ENCODE measurements at places on chromosomes 1 and 21.

GRCh38 chr21:35120631-35121180, 71.6 kb upstream of the RUNX1 start:
- no peak for DNase-seq

DNA sequence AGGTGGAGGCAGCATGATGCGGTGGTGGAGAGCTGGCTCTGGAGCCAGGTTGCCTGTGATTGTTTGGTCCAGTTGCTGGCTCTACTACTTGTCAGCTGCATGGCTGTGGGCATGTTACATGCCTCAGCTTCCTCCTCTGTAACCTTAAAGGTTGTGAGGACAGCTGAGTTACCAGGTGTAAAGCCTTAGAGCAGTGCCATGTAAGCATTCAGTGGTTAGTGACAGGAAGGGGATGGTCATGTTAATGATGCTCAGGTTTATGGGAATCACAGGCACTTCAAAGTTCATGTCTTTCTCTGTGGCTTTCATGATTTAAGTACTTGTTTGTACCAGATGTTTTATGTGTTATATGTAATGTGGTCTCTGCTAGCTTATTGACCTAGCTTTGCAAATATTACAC, 32.6 kb downstream of the PTGFRN start:
- no peak for DNase-seq

DNA sequence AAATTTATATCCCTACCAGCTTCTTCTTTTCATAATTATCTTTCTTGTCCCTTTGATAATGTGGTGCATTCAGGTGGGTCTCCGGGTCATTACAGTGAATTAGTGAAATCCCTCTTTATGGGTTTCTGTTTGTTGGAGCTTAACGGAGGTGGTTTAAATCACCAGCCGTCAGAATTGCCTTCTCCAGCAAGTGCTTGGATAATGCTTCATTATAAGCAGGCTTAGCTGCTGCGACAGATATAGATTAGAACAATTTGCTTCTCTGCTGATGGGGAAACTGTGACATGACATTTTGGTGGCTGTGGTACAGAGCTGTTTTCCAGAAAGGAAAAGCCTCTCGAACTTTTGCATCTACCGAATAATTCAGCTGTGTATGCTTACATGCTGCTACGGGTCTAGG, 56.9 kb downstream of the KAZN start:
- DNase-seq = no peak

DNA sequence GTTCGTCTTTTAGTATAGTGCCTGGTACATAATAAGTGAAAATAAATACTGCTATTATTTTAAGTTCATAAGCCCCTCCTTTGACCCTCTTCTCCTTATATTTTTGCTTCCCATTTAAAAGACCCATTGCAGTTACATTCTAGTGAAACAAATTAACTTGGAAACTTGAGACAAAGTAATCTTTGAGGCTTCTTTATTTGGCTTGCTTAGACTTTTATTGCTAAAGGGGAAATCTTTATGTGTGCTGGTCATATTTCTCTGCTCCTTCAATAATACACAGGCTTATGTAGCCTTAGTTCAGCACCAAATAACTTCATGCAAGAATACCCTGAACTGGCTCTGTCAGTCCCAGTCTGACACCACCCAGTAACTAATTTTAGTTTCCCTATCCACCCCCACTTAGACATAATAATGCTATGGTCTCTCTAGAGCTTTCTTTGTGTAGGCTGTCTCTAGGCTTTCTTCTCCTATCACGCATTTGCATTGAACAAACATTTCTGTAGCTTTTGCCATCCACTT, 257.8 kb downstream of the OMA1 start:
- no peak for DNase-seq

- DNase-seq = no peak
Observed at GRCh38 chr1:54989473-54989872, 9.0 kb downstream of the TMEM61 start.

GRCh38 chr1:6099787-6100765, 54.4 kb downstream of the KCNAB2 start:
- DNase-seq = no peak

DNA sequence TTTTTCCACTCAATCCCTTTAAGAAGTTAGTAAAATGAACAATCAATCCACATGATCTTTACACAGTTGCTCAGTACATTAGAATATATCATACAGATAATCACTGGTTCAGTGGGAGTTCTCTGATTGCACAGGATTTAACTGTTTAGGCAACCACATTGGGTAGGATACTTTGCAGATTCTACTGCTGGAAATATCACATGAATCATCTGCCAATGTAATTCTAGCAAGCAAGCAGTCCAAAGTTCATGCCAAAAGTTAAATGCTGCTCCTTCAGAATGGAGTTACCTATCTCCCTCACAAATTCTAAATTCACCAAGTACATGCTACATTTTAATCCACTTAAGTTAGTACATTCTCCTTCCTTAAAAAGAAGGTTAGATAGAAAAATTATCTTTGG, 52.4 kb downstream of the NEGR1 start:
- DNase-seq = no peak

- no peak for DNase-seq
Observed at GRCh38 chr1:172360985-172361384, 59.5 kb upstream of the C1orf105 start.

- no peak for DNase-seq
Observed at GRCh38 chr1:188427642-188428041, 1598.9 kb downstream of the PLA2G4A start.

- DNase-seq = no peak
Observed at GRCh38 chr21:29403922-29404538, 105.3 kb downstream of the BACH1 start.

DNA sequence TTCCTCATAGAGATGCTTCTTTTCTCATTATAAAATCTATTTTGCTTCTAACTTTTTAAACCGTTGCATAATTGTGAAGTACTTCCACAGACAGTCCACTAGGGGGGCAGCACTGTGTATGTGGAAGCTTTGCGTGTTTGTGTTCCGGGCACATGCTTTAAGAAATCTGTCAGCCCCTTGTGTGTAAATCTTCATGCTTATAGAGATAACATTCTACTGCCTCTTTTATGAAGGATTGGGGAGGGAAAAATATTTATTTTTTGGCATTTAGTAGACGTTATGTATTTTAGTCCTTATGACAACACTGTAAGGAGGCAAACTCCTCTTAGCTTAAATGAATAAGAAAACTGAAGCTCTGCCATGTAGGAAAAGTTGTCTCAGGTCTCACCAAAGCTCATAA, 157.3 kb upstream of the PTGFR start:
- DNase-seq = no peak

DNA sequence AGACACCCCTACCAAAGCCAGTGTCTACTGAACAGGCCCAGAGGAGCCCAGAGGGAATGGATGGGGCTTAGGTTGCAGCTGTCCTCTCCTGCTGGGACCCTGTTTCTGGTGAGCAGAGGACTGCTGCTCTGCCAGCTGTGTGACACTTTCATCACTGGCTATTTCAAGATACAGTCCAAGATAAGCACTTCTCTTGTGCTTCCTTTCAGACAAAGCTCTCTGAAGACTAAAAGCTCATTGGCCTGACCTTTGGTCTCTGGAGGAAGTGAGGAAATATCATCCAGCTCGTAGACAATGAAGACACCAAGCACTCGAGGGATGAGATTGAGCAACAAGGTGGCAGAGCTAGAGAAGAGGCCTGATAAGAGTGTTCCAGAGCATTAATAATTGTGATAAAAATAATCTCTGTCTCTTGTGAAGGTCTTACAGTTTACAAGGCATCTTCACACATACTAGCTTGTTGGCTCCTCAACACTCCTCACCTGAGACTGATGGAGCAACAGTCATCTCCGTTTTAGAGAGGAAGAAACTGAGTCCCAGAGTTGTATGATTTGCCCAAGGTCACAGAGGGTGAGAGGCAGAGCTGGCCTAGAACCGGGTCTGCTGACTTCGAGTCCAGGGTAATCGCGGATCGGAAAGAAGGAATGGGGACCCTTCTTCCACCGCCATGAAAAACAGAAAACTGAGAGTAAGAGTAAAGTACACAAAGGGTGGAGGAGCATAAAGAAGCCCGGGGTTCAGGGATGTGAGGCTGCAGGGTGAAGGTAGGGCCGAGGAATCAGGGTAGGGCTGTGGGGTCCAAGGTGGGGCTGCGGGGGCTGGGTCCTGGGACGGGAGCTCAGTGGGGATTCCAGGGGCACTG, 666 bp downstream of the PAFAH2 start:
- DNase-seq = no peak

DNA sequence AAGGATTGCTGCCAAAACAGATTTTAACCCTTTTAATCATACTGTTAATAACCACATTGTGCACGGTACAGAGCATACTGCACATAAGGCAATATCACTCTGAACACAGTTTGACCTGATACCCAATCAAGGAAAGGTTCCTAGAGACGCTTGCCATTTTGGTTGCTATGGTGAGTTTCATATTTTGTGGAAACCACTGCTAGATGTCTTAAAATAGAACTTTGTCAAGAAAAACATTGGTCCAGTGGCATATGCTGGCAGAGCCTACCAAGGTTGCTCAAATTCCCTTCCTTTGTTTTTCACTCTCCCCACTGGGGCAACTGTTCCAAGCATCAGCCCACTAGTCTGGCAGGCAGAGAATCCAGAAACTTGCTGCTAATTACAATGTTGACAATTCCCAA, 114.8 kb upstream of the DPYD start:
- no peak for DNase-seq

DNA sequence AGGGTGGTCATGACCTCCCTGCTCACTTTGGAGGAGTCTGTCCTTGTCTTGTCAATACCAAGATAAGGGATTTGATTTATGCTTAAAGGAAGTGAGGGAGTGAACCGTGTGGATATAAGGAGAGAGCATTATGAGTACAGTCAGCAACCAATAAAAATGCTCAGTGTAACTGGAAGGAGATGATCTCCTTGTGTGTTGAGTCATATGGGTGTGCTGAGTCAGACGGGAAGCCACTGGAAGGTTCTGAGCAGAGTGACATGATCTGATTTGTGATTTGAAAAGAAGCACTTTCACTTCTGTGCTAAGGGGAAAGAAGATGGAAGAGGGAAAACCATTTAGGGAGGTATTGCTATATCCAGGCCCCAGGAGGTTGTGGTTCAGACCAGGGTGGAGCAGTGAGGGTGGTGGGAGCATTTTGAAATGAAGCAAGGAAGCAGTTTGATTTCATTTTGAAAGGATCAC, 2.5 kb upstream of the BCL10 start:
- peak; percentile 10 for DNase-seq

GRCh38 chr21:28144653-28145052, 848.0 kb downstream of the LTN1 start:
- no peak for DNase-seq

GRCh38 chr1:166888373-166889111, 12.5 kb upstream of the TADA1 start:
- no peak for DNase-seq

DNA sequence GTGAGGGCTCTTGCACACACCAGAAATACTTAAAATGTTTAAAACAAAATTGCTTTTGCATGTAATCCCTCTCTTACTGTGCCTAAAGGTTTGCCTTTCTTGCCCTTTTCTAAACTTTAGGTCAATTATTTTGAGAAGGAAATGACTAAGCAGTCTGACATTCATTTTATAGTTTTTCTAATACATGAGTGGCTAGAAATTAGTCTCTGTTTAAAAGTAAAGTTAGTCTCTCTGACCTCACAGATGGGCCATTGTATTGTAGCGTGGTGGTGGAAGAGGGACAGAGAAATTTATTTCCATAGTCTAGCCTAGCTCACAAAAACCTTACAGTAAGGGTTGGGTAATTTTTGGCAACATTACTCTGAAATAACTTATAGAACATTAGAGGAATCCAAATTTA, 3.6 kb upstream of the COL11A1 start:
- no peak for DNase-seq

DNA sequence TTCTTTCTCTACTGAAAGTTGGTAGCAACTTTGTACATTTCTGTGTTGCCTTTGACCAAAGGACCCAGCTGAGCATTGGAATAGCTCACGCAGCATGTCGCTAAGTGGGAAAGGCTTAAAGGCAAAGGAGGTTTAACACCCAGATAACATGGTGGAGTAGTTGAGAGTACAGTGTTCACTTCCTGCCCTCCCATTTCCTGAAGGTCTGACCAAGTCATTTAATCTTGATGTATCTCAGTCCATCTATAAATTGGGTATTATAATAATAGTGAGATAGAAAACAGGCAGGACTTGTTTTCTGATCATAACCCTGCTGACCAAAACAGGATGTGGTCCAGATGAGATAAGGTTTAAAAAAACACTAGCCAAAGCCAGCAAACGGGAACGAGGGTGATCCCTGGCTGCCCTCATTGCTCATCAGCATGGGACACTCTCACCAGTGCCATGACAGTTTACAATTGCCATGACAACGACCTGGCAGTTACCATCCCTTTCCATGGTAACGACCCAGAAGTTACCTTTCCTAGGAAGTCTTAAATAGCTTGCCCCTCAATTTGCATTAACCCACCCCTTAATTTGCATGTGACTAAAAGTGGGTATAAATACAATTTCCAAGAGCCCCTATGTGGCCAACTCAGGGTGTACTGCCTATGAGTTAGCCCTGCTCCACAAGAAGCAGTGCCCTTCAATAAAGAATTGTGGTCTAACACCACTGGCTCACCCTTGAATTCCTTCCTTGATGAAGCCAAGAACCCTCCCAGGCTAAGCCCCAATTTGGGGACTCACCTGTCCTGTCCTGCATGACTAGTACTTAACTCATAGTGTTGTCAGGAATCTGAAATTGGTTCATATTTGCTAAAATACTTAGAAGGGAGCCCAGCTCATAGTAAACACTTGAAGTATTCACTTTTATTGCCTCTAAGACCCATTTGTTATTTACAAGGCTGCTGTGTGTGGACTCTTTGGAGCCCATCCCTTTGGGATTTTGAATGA, 28.4 kb upstream of the FHAD1 start:
- DNase-seq = no peak

GRCh38 chr21:36027347-36027746, 33.0 kb downstream of the SETD4 start:
- DNase-seq = no peak

DNA sequence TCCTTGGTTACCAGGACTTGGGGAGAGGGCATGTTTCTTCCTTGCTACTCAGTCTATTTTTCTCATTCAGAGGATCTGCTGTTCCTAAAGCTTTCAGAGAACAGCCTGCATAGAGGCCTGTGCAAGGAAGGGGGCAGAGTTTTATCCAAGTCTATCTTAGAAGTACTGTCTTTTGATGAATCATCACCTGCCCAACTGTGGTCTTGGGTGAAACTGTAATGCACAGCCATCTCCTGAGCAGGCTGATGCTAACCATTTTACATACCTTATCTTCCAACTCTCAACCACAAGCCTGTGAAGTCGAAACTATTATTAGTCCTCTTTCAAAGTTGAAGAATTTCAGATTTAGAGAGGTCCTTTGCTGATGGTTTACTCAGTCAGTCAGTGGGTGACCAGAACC, 368.0 kb downstream of the HHAT start:
- no peak for DNase-seq

DNA sequence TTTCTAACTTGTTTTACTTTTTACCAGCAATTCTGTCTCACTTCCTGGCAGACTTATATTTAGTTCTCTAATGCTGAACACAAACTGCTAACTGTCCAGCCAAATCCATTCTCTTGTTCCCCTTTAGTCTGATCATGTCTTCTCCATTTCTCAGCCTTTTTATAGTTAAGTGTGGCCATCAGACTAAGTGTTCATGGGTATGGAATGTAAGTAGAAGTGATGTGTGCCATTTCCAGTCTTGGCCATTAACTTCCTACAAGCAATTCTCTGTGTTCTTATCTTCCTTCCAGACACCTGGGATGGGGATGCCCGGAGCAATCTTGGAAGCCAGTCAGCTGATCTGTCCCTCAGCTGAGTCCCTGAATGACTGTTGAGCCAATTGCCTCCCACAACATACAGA, 165.8 kb downstream of the ST6GALNAC3 start:
- DNase-seq = no peak

GRCh38 chr1:25864434-25864833, 5.2 kb upstream of the AUNIP start:
- no peak for DNase-seq

All from anterior cingulate cortex (tissue), 58 donors.